Left lung (tissue), 14 donors: ENCODE measurements at places on chromosomes 3 and 15.

- DNase-seq, result no peak
These were observed 326.8 kb downstream of the MFSD1 start for GRCh38 chr3:159128628-159129027.

GRCh38 chr3:15602146-15602536 lies 596 bp downstream of the BTD start:
- no peak for DNase-seq

DNA sequence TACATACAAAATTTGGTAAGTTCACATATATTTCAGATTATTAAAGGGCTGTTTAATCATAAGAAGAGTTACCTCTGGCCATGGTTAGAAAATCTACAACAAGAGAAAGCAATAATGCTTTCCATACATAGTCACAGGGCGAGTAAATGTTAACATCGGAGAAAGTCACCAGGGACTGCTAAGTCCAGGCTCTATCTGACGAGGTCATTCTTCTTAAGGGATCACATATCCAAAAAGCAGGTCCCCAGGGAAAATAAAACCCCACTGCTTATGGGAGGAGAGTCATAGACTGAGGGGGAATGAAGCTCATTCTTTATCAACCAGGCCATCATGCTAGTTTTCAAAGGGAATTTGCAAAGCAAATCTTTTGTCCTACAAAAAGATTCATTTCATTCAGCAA lies 3.1 kb downstream of the PCYT1A start:
- DNase-seq, result no peak

- no peak for DNase-seq
These were observed 702.0 kb downstream of the GRM7 start for GRCh38 chr3:7562892-7563291.

- DNase-seq, result no peak
These were observed 4.7 kb downstream of the SLITRK3 start for GRCh38 chr3:165191491-165191890.

GRCh38 chr3:162770551-162770950 lies 1273.9 kb downstream of the OTOL1 start:
- no peak for DNase-seq

GRCh38 chr15:69666921-69667811 lies 214.5 kb downstream of the RPLP1 start:
- no peak for DNase-seq

- DNase-seq, result peak; percentile 96
These were observed 20.7 kb upstream of the FEM1B start for GRCh38 chr15:68256675-68257450.

DNA sequence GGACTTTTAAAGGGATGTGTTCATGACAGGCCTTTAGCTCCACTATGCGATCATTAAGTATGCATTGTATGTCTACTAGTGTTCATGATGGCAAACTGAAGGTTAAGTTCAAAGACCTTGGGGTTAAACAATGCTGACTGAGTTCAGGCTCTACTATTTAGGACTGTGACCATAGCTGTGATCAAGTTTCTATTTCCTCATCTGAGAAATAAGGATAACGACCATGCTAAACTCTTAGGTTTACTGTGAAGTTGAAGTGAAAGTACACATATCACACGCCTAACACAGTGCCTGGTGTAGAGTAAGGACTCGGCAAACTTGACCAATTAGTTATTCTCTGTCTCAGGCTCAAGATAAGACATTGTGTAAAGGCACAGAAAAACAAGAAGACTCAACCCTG lies 243.2 kb downstream of the MBNL1 start:
- DNase-seq, result no peak

- no peak for DNase-seq
These were observed 15.2 kb downstream of the PRICKLE2 start for GRCh38 chr3:64209866-64210621.

DNA sequence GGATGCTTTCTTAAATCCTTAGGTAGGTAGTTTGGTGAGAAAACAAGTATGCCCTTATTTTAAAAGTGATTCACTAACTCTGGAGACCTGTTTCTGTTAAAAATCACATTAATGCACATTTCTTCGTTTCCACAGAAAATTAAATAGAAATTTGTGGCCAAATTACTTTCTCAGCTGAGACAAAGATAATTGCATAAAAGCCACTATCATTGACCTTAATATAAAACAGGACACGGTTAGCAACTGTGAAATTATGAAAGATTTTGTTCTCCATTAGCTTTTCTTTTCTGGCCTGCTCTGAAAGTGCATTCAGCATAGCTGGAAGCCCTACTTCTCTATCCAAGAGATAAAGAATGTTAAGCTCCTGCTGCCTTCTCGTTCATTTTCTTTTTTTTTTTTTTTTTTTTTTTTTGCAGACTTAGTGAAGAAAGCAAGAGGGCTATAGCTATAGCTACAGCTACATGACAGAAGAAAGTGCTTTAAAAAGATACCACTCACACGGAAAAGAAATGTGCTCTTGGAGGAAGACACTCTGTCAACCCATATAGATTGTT lies 576.9 kb downstream of the OTOL1 start:
- no peak for DNase-seq

DNA sequence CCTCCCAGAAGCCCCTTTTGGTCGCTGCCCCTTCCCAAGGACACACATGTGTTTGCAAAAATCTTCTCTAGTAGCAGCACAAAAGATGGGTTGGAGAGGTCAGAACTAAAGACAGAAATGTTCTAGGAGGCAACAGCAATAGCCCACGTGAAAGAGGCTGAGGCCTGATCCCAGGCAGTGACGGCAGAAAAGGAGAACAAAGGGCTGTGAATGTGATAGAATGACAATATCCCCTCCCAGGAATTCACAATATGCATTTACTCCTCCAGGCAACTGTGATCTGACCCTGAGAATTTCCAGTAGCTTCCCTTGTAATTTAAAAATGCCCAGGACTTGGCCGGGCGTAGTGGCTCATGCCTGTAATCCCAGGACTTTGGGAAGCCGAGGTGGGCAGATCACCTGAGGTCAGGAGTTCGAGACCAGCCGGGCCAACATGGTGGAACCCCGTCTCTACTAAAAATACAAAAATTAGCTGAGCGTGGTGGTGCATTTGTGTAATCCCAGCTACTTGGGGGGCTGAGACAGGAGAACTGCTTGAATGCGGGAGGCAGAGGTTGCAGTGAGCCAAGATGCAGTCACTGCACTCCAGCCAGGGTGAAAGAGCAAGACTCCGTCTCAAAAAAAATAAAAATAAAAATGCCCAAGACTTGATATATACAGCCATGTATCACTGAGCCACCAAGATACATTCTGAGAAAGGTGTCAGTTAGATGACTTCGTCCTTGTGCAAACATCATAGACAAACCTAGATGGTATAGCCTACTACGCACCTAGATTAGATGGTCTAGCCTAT lies 43.6 kb upstream of the PIAS1 start:
- DNase-seq, result no peak

GRCh38 chr3:188624384-188624783 lies 470.4 kb downstream of the LPP start:
- DNase-seq, result no peak

DNA sequence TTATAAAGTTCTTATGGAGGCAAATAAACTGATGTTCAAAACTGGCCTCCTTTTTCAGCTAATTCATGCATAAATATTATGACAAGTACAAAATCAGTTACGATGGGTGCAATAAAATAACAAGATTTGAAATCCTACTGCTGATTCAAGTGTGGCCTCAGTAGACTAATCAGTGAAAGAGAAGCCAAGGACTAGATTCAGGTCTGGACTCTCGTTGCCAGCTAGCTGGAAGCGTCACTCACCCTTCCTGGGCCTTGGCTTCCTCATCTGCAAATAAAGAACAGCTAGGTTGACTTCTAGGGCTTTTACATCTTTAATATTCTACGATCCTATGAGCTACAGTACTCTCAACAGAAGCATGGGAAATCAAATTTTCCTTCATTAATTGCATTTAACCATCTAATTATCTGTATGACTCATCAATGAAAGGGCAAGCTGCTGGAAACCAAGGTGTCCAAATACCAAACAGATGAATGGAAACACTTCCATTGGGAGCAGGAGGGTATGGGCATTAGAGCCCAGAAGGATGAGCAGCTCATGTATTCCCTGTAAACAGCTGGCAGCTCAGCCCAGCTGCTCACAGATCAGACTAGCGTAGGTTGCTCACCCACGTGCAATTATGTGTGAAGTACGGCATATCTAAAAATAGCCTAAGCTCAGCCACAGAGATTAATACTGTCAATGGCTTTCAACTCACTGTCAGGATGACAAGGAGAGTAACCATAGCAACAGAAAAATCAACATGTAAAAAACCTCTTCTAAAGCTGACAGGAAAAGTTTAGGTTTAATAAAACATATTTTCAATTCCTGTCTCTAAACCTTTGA lies 294.8 kb downstream of the PLCL2 start:
- DNase-seq, result no peak

- no peak for DNase-seq
These were observed 21.6 kb upstream of the GCNT3 start for GRCh38 chr15:59590027-59590426.
